ENCODE measurements at places on chromosomes 7 and 10.
A peak's percentile ranks its signal among the peaks of the same experiment; 100 is the strongest.

GRCh38 chr10:129766611-129767550, 197.2 kb downstream of the EBF3 start:
- no peak for DNase-seq

- peak; percentile 74 for DNase-seq
Observed at GRCh38 chr10:132396494-132397035, 435 bp upstream of the PWWP2B start.

GRCh38 chr10:57716884-57717283, 550.8 kb downstream of the IPMK start:
- DNase-seq, result peak; percentile 52

GRCh38 chr7:108086546-108086945, 43.6 kb downstream of the LAMB4 start:
- no peak for DNase-seq
